Activated CD4-positive, alpha-beta T cell treated with anti-CD3 and anti-CD28 coated beads, Interleukin-2, amount 10 ng/mL, durations not matched to agents 7 days and 5 days (primary cell): ENCODE measurements at places on chromosomes 16 and 17.

DNA sequence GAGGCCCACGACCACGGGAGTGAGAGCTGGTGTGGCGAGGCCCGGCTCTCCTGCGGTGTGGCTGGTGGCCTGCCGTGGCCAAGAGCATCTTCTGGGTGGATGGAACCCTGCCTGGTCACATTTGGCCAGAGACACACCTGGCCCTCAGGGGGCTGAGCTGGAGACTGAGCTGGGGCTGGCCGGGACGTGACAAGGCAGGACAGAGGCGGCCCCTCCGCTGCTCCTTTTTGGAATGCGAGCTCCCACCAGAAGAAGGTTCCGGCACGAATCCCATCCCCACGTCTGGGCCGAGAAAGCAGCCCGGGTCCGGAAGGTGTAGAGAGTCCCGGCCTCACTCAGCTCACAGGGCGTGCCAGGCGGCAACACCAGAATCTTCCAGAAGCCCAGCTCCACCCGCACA, 26.0 kb upstream of the CHMP6 start:
- no peak for DNase-seq

- DNase-seq, result no peak
These were observed 38.7 kb downstream of the TIMM22 start for GRCh38 chr17:1035546-1036170.

- DNase-seq, result no peak
These were observed at the start of gene MAPK7 for GRCh38 chr17:19378416-19379360. MAPK7 (plus strand) TSS chr17:19378498; CDS start chr17:19378901, 403 bp downstream.

DNA sequence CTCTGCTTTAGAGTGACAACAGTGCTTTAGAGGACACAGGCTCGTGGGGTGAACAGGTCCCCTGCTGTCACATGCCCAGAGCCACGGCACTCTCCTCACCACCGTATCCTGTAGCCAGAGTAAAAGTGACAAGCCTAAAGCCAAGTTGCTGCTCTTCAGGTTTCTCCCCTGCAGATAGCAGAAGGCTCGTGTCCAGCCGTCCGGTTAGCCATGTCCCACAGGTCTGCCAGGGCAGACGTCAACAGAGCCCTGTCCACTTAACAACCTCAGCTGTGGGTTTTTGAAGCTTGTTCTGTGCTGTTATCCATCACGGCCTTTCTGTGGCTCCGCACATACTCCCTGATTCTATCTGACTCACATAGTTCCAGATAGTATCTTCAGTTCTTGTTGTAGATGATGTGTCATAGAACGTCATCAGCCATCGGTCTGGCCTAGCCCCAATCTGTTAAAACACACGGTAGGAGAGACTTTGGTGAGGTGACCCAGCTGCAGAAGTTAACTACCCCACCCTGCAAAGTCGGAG, 100.7 kb downstream of the SOCS1 start:
- no peak for DNase-seq

DNA sequence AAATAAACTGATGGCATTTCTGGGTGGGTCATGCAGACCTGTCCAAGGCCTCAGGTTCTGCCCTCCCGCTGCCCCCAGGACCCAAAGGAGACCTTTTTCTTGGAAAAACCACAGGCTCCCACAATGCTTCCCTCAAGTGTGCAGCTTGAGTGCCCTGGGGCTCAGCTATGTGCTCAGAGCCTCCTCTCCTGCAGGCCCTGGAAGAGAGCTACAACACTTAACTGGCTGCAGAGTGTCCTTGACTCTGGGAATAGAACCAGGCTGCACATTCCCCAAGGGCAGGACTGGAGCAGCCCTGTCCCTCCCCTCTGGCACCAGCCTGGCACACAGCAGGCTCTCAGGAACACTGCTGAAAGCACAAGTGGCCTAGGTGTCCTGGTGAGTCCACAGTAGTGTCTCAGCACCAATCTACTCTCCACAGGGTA, 4.8 kb upstream of the SREBF1 start:
- DNase-seq, result no peak

GRCh38 chr16:17437127-17437720, 33.5 kb downstream of the XYLT1 start:
- DNase-seq, result no peak

GRCh38 chr17:29567554-29568330, 759 bp upstream of the TP53I13 start:
- DNase-seq, result peak; percentile 82

DNA sequence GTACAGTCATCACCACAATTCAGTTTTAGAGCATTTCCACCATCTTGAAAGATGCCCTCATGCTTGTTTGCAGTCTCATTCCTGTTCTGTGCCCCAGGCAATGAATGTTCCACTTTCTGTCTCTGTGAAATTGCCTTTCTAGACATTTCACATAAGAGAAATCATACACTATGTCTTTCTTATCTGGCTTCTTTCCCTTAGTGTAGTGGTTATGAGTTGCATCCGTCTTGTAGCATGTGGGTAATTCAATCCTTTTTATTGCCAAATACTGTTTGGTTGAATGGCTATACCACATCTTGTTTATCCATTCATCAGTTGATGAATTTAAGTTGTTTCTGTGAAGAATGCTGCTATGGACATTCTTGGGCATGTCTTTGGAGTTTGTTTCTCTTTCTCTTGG, 132.5 kb upstream of the PLCG2 start:
- DNase-seq, result no peak

- peak; percentile 76 for DNase-seq
These were observed 847 bp upstream of the PSMC3IP start for GRCh38 chr17:42578282-42578869.

- peak; percentile 42 for DNase-seq
These were observed 23.3 kb downstream of the TBCD start for GRCh38 chr17:82775001-82775823.

DNA sequence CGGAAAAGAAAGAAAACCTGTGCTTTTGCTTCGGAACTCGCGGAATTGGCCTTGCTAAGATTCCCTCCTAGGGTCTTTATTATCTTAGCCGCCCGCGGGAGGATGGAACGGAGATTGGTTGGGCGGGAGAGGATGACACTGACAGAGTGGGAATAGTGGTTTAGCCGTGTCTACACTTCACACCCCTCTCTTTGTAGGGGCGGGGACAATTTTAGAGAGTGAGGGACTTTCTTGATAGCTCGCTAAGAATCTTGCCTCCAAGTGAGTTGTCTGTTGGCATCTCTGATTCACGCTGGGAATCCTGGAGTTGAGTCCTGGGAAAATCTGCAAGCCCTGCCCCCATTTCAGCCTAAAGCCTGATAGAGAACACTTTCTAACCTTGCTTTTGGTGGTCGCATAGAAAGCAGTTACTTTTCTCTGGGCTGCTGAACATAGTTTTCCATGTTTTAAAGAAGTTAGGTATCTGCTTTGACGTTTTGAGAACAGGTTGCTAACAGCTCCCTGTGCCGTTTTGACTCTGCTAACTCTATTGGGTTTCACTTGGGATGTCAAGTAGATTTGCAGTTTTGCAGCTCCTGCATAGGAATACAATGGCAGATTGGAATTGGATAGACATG, 697 bp downstream of the NOL11 start:
- peak; percentile 43 for DNase-seq

DNA sequence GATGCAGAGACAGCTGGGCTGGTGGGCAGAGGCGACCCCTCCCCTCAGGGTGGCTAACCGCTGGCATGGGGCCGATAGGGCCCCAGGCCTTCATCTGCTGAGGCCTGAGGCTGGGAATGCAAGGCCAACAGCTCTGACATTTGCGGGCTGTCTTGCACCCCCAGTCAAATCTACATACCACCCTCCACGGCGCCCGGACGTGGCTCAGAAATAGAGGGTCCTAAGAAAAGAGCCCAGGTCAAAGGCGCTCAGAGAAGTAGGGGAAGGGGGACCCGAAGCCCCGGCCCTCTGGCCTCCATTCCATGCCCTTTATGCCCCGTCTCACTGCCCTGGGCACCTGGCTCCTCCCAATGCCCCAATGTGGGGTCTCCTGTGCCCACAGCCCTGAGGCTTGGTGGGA, 142.3 kb downstream of the C16orf78 start:
- no peak for DNase-seq

DNA sequence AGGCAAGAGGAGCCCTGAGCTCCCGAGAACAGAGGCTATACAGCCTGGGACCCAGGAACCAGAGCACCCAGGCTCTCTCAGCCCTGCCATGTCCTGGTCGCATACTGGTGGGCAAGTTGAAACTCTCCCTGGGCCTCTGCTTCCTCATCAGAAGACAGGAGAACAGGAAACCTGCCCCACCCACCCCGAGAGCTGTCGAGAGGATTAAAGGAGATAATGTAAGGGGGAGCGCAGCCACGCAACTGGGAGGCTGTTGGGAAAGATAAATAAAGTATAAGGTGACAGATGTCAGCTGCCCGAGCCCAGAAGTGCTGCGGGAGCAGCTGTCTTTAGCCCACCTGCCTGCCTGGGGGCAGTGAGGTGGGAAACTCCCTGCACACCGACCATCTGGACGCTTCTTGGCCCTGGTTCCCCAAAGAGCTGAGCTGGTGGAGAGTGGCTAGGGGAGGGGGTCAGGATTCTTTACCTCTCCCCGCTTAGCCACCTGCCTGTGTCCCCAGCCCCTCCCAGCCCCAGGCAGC, 6.8 kb downstream of the KIF19 start:
- DNase-seq, result no peak

- no peak for DNase-seq
These were observed 14.0 kb upstream of the CYB5B start for GRCh38 chr16:69410219-69410990.

DNA sequence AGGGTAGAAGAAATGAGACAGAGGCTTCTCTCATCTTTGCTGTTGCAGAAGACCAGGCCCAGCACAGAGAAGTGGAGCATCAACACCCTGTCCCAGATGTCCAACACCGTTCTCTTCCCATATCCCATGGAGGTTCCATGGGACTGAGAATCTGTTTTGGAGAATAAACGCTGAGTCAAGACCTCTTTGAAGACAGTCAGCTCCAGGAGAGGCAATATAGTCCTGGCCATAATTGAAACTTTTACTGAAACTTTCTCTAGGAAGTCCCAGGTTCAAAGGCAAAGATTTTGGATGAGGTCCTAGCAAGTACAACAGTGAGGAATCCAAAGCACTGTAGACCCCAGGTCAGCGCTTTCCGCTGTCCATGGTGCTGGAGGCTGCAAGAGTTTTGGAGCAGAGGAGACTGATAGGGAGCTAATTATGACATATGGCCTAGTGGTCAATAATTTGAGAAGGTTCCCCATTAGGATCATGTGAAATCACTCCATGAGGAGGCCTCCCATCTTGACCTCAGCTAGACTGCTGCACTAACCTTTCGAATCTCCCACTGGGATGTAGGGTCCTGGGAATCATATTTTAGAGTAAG, 36.0 kb downstream of the OSBPL7 start:
- peak; percentile 57 for DNase-seq

- DNase-seq, result no peak
These were observed 81.8 kb upstream of the TOB1 start for GRCh38 chr17:50947782-50948543.

DNA sequence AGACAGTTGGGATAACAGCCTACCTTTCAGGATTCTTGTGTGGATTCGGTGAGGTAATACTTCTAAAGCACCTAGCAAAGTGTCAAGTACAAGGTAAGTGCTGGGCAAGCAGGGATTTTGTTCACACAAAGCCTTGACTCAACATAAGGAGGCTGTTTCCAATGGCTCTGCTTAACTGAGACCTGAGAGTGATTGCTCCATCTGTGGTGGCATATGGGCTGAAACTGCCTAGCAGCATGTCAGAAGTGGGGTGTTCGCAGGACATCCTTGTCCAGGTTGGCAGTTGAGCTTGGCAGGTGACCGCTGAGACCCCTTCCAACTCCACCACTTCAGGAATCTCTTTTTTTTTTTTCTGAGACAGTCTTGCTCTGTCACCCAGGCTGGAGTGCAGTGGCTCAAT, 19.8 kb downstream of the IL4R start:
- no peak for DNase-seq

- DNase-seq, result no peak
These were observed 121.6 kb upstream of the ANKFN1 start for GRCh38 chr17:56031636-56032035.

- no peak for DNase-seq
These were observed 56.0 kb downstream of the CEP112 start for GRCh38 chr17:66135896-66136295.

GRCh38 chr17:27870345-27870744, 22.8 kb downstream of the LYRM9 start:
- no peak for DNase-seq

- DNase-seq, result no peak
These were observed 14.6 kb downstream of the MYO15A start for GRCh38 chr17:18122990-18123753.

GRCh38 chr16:79082970-79083369, 517.6 kb downstream of the MAF start:
- no peak for DNase-seq

- DNase-seq, result no peak
These were observed 152.0 kb downstream of the ZFHX3 start for GRCh38 chr16:72895951-72896350.

GRCh38 chr17:75124041-75124818, 7.3 kb downstream of the NT5C start:
- DNase-seq, result peak; percentile 59

GRCh38 chr16:80667925-80668324, 127.1 kb downstream of the DYNLRB2 start:
- DNase-seq, result no peak

DNA sequence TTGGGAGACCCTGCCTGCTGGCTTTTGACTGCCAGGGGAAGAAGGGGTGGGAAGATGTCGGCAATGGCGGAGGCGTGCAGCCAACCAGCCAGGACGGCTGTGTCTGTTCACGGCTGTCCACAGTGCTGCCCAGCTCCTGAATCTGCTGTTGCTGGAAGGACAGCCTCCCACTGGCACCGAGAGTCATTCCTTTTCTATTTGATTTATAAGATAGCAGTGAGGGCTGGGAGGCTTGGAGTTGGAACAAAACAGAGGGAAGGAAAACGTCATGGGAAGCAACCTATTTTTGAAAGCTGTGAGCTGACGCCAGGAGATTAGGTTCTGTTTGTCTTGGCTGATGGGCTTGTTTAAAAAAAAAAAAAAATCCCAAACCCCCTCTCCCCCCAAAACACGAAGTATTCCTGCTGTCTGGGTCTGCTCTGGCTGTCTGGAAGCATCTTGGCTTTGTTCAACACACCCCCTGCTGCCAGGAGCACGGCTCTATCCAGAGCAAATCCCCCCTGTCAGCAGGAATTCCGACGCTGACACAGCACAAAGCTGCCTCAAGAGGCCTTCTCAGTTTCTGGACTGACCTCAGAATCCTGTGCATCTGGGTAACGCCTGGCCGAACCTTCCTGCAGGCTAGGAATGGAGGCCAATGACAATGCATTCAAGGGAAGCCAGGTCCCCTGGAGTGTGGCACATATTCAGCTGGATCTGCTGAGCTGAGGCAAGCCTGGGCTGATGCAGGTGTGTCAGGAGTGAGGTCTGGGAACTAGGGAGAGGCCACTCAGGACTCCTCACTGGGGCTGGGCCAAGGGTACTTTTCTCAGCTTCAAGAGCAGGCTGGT, 41.0 kb upstream of the SREBF1 start:
- no peak for DNase-seq

DNA sequence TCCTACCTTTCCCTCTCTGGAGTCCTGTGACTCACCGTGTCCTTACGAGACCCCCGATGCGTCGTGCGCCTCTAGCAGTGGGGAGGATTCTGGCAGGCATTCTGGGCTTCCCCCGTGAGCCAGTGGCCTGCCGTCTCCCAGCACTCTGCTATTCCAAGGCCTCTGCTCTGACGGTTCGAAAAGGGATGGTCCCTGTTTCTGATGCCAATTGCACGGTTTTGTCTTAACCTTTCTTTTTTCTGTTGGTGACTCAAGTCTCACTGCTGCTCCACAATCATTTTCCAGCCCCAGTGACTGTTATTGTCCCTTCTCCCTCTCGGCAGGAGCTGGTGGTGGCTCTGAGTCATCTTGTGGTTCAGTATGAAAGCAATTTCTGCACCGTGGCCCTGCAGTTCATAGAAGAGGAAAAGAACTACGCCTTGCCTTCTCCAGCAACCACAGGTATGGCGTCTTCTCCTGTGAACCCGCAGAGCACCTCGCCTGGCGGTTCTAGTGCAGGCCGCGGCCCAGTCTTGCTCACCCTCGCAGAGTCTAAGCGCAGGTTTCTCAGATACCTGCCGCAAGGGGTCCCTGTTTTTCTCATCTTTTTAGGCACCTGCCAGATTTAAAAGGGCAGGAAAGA, 100.1 kb upstream of the CHMP6 start:
- peak; percentile 87 for DNase-seq
